ENCODE measurements at places on chromosomes 5 and 9.

DNA sequence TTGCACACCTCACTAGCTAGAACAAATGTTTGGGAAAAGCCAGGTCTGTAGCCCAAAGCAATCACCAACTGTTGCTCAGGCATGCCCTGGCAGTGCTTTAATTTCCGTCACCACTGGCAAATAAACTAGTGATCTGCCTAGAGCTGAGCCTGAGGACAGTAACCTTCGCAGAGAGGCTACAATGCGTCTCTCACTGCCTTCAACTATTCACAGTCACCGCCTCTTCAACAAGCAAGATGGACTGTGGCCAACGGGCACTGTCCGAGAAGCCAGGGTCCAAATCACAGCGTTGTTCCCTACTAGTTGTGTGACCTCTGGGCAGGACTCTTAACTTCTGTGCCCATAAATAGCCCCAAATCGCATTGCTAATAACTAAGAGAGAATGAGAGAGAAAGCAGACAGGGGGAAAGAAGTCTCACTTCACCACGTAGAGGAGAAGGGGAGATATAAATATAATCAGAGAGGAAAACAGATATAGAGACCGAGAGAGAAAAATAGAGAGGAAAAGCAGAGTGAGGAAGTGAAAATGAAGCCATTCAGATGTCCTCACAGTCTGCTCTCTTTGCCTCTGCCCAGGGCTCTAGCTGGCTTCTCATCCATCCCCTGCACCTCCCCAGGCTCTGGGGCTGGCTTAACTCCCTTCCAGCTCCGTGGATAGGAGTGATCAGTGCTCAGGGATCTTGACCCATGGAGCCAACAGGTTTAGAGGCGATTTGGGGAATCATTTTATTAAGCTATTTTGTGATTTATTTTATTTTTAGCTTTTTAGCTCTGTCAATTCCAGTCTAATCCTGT, 157.9 kb downstream of the ZDHHC21 start:
- peaks cover 21% of the 10 kb centered on the region for H3K4me1 ChIP-seq
- H3K4me3 ChIP-seq, result no peak overlapping the region
- no peak for DNase-seq
- H3K27me3 ChIP-seq, result no peaks in the 10 kb centered on the region
- H3K36me3 ChIP-seq, result no peaks in the 10 kb centered on the region

- DNase-seq, result peak; percentile 66
- peak overlapping the region; percentile 77 for H3K27ac ChIP-seq
- H3K36me3 ChIP-seq, result no peaks in the 10 kb centered on the region
- no peaks in the 10 kb centered on the region for H3K27me3 ChIP-seq
- no peak overlapping the region for H3K4me3 ChIP-seq
Observed at GRCh38 chr5:123460296-123460729, 37.1 kb upstream of the CEP120 start.

DNA sequence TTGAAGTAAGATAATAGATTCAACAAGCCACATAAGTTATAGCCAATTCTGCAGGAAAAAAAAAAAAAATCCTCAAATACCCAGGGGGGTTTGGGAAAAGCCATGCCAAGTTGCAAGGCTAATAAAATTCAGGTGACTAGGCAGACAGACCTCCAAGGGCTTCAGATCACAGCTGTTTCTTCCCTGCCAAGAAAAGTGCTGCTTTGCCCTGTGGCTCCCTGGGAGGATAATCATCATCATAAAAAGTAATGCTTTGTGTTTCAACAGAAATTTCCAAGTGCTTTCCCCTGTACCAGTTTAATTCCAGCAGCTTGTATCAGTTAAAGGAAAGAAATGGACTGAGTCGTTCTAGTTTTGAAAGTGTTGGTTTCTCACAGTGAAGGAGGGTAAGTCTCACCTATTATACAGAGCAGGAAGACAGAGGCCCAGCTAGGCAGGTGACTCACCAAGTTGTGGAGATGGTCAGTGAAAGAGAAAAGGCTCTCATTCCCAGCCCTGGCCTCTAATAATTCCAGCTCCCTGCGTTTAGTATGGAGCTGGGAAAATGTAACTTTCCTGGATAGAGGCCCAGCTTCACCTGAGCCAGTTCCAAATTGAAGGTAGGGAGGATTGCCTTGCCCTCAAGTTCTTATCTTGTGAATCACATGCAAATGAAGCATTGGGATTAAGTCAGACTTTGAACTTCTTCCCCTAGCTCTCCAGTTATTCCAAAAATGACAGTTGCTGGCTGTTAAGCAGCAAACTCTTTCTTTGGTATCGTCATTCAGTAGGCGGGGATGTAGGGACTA, 263.4 kb downstream of the GRIA1 start:
- H3K27me3 ChIP-seq, result no peaks in the 10 kb centered on the region
- H3K4me3 ChIP-seq, result no peak overlapping the region
- DNase-seq, result peak; percentile 11
- H3K4me1 ChIP-seq, result no peaks in the 10 kb centered on the region
- no peaks in the 10 kb centered on the region for H3K36me3 ChIP-seq
- no peak overlapping the region for H3K27ac ChIP-seq

DNA sequence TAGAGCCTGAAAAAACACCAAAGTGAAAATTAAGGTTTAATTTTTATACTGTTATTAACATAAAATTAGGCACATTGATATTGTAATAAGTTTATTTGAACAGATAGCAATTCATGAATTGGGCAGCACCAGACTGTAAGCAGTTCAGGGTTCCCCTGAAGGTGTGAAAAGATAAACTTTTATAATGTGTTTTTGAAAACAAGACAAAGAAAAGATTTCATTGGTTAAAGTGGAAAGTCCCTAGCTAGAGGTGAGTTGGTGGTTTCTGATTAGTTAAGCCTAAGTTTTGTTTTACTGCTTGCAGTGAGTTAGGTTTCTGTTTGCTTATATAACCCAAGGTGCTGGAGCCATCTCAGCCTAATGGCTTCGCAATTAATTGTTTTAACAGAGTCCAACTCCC, 96.5 kb upstream of the RPS23 start:
- no peaks in the 10 kb centered on the region for H3K36me3 ChIP-seq
- H3K4me3 ChIP-seq, result no peak overlapping the region
- no peaks in the 10 kb centered on the region for H3K4me1 ChIP-seq
- DNase-seq, result no peak

- H3K4me1 ChIP-seq, result peaks cover 12% of the 10 kb centered on the region
- no peaks in the 10 kb centered on the region for H3K27me3 ChIP-seq
- H3K36me3 ChIP-seq, result no peaks in the 10 kb centered on the region
- DNase-seq, result no peak
- H3K27ac ChIP-seq, result no peak overlapping the region
- H3K4me3 ChIP-seq, result no peak overlapping the region
Observed at GRCh38 chr5:131373265-131373664, 109.4 kb downstream of the CDC42SE2 start.

DNA sequence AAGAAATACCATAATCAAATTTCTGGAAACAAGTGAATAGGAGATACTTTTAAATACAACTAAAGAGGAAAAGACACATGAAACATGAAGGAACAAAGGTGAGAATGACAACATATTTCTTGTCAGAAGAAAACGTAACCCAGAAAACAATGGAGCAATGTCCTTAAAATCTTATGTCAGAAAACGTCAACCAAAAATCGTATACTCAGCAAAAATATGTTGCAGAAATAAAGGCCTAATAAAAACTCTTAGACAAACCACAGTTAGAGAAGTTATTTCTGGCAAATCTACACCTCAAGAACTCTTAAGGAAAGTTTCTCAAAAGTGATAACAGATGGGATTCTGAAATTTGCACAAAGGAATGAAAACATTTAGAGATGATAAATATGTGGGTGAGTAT, 66.3 kb upstream of the FBXL7 start:
- no peaks in the 10 kb centered on the region for H3K4me1 ChIP-seq
- no peak overlapping the region for H3K27ac ChIP-seq
- H3K27me3 ChIP-seq, result no peaks in the 10 kb centered on the region
- H3K36me3 ChIP-seq, result no peaks in the 10 kb centered on the region

DNA sequence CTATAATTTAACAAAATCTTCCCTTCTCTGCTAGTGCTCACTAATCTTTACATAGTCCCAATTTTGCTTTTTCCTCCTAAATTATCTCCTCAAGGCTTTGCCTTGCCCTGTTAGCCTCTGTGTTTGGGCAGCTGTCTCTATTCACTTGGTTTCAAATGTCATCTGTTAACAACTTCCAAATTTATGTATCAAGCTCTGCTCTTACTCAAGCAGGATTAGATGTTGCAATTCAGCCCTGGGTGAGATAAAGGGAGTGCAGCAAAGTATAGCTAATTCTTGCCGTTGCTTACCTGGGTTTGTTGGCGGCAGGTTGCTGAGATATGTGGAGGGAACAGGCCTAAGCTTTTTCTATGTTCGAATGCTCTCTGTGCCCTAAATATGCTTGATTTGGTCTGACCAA, 483.8 kb downstream of the DMAC1 start:
- H3K4me1 ChIP-seq, result peaks cover 12% of the 10 kb centered on the region
- peak overlapping the region; percentile 70 for H3K27ac ChIP-seq
- H3K4me3 ChIP-seq, result no peak overlapping the region
- DNase-seq, result peak; percentile 41

GRCh38 chr5:107736638-107737037, 65.9 kb upstream of the EFNA5 start:
- H3K4me3 ChIP-seq, result no peak overlapping the region
- no peaks in the 10 kb centered on the region for H3K4me1 ChIP-seq
- no peaks in the 10 kb centered on the region for H3K36me3 ChIP-seq

DNA sequence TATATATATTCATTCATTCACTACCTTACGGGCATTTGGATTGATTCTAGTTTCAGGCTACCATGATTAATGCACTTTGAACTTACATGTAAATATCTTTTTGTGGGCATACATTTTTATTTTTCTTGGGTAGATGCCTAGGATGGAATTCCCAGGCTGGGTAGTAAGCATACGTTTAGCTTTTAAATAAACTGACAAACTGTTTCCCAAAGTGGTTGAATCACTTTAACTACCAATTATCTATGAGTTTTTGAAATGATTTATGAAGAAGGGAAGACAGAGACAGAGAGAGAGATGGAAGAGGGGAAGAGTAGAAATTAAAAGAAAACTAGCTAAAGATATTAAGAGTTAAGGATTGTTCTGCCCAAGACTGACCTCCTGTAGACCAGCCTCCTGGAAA, 612.6 kb downstream of the PSAT1 start:
- DNase-seq, result no peak
- H3K36me3 ChIP-seq, result no peaks in the 10 kb centered on the region
- H3K4me1 ChIP-seq, result no peaks in the 10 kb centered on the region
- no peak overlapping the region for H3K27ac ChIP-seq
- H3K27me3 ChIP-seq, result no peaks in the 10 kb centered on the region

- H3K4me3 ChIP-seq, result no peak overlapping the region
- DNase-seq, result no peak
- no peaks in the 10 kb centered on the region for H3K36me3 ChIP-seq
- H3K27ac ChIP-seq, result no peak overlapping the region
- H3K27me3 ChIP-seq, result no peaks in the 10 kb centered on the region
Observed at GRCh38 chr9:119227422-119227821, 141.8 kb downstream of the BRINP1 start.

GRCh38 chr5:140635291-140636257, 2.6 kb upstream of the CD14 start:
- H3K4me1 ChIP-seq, result peaks cover 5% of the 10 kb centered on the region

DNA sequence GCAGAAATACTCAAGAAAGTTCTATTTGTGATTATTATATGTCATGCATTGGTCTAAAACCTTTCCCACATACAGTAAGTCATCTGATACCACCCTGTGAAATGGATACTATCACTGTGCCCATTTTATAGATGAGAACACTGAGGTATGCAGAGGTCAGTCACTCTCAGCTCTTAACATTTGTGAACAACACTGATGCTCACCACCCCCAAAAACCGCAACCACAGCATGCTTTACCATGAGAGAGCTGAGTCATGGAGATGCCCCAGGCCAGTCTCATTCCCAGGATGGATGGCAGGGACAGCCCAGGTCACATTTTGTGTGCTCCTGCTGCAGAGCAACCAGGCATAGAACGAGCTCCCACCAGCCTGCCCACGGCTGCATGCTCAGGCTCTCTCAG, 53.5 kb upstream of the IRX1 start:
- no peaks in the 10 kb centered on the region for H3K4me1 ChIP-seq
- H3K4me3 ChIP-seq, result no peak overlapping the region
- DNase-seq, result no peak
- no peak overlapping the region for H3K27ac ChIP-seq
- H3K36me3 ChIP-seq, result no peaks in the 10 kb centered on the region

DNA sequence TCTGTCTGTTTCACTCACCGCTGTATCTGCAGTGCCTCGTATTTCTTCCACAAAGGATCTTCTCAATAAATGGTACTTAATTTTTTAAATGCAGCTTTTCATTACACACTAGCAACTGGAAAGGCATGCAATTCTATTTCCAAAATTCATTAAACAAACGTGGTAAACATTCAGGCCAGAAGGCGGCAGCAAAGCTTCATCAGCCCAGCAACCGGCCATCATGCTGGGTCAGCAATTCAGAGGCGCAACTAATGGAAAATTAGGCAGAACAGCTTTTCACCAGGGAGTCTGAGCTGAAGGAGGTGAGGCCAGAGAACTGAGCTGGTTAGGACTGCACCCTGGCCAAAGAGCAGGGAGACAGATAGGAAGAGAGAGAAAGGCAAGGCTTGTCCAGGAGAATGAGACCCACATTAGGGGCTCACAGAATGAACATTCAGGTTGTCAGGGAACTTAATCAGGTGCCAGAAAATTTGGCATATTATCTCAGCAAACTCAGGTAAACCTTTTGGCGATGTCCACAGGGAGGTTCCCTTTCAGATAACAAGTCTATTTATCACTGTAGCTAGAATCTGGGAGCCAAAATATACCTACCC, 17.7 kb upstream of the RNF180 start:
- DNase-seq, result peak; percentile 74
- H3K36me3 ChIP-seq, result no peaks in the 10 kb centered on the region
- H3K4me1 ChIP-seq, result peaks cover 4% of the 10 kb centered on the region
- H3K4me3 ChIP-seq, result no peak overlapping the region
- H3K27ac ChIP-seq, result no peak overlapping the region

- H3K27ac ChIP-seq, result peak overlapping the region; percentile 25
- no peaks in the 10 kb centered on the region for H3K36me3 ChIP-seq
- no peak overlapping the region for H3K4me3 ChIP-seq
Observed at GRCh38 chr5:78501411-78502352, 141.3 kb downstream of the SCAMP1 start.

- H3K27ac ChIP-seq, result no peak overlapping the region
- DNase-seq, result no peak
- no peaks in the 10 kb centered on the region for H3K4me1 ChIP-seq
- H3K36me3 ChIP-seq, result no peaks in the 10 kb centered on the region
- no peak overlapping the region for H3K4me3 ChIP-seq
- H3K27me3 ChIP-seq, result no peaks in the 10 kb centered on the region
Observed at GRCh38 chr9:113895526-113895925, 19.4 kb downstream of the ZNF618 start.

GRCh38 chr5:110478895-110479294, 247.6 kb downstream of the TMEM232 start:
- no peaks in the 10 kb centered on the region for H3K27me3 ChIP-seq
- H3K36me3 ChIP-seq, result no peaks in the 10 kb centered on the region
- H3K4me3 ChIP-seq, result no peak overlapping the region
- no peaks in the 10 kb centered on the region for H3K4me1 ChIP-seq
- DNase-seq, result no peak

GRCh38 chr5:119071561-119071995, 691 bp downstream of the DMXL1 start:
- no peaks in the 10 kb centered on the region for H3K36me3 ChIP-seq
- peak overlapping the region; percentile 71 for H3K4me3 ChIP-seq
- DNase-seq, result no peak

- no peak overlapping the region for H3K27ac ChIP-seq
- H3K36me3 ChIP-seq, result peaks cover 2% of the 10 kb centered on the region
- no peaks in the 10 kb centered on the region for H3K27me3 ChIP-seq
- DNase-seq, result no peak
Observed at GRCh38 chr9:33468797-33469621, 4.7 kb downstream of the NOL6 start.

- no peak overlapping the region for H3K4me3 ChIP-seq
- no peaks in the 10 kb centered on the region for H3K27me3 ChIP-seq
- no peak for DNase-seq
- H3K27ac ChIP-seq, result no peak overlapping the region
- peaks cover 22% of the 10 kb centered on the region for H3K4me1 ChIP-seq
Observed at GRCh38 chr5:756171-756570, 28.4 kb downstream of the ZDHHC11B start.
